H54 (cell line): ENCODE measurements at places on chromosomes 1 and 21.

GRCh38 chr1:5742801-5743200 lies 249.4 kb downstream of the NPHP4 start:
- no peak for DNase-seq

DNA sequence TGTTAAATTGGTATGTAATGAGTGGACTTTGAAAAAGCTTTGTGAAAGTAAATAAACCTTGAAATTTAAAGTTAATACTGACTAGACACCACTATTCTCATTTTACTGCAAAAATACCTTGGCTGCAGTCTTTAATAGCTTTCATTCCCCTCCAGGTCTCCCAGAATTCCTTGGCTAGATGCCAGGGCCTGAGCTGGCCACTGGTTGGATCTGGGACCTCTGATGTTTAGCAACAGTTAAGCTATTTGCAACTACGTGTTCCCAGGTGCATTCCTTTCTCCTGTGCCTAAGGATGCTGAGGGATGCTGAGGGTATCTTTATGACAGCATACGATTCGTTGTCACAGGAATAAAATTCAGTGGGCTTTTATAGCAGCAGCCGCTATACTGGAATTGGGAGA lies 938.7 kb downstream of the TTLL7 start:
- no peak for DNase-seq

GRCh38 chr1:67144696-67145095 lies 9.9 kb upstream of the C1orf141 start:
- no peak for DNase-seq

DNA sequence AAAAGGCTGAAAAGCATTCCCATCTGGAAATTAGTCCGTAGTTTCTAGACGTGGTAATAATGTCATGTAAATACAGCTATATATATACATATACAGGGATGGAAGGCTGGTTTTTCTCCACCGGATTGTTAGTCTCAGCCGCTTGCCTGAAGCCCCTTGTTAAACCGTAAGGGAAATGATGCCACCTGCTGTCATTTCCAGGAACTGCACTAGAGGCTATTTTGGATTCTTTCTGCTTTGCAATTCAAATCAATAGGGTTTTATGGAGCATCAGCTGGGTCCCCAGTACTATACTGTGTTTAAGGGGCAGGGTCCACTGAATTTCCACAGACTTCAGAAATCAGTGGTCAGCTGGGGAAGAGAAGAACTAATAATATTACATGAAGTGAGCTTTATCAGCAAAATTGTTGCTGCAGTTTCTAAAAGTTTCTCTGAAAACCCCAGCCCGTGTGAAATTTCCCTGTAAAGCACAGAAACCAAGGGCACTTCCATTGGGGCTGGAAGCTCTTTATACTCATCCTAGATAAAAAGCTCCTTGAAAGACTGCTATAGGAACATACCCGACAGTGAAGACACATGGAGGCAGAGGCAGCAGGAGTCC lies 33.8 kb upstream of the MPZL1 start:
- DNase-seq = peak; percentile 36

DNA sequence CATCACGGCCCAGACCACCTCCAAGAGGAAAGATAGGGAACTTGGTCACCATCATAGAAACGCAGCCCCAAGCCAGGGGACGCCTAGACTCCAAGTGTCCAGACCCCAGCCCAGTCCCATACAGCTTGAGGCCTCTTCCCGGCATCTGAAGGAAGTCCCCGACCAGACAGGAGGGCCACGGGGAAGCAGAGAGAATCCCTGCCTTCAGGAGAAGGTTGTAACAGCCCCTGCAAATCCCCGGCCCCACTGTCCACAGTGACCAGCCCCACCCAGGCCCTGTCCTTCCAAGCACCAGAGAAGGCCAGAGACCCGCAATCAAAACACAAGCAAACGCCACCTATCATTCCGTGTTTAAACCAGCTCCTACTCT lies 1.7 kb downstream of the SLC19A1 start:
- no peak for DNase-seq

DNA sequence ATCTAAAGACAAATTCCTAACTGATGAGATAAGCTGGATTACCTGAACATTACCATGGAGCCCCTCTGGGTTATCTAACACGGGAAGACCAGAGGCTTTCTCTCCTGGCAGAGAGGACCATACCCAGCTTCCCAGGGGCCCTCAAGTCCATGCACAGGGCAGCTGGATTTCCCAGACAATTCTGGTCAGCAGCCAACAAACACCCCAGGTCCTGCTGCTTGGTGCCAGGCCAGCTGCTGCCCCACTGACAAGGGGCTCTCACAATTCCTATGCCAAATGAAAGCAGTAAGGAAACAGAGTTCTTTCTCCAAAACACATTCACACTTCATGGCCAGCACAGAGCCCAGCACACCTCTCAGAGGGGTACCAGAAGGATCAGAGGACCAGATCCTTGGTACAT lies 114.2 kb downstream of the HLCS start:
- no peak for DNase-seq

DNA sequence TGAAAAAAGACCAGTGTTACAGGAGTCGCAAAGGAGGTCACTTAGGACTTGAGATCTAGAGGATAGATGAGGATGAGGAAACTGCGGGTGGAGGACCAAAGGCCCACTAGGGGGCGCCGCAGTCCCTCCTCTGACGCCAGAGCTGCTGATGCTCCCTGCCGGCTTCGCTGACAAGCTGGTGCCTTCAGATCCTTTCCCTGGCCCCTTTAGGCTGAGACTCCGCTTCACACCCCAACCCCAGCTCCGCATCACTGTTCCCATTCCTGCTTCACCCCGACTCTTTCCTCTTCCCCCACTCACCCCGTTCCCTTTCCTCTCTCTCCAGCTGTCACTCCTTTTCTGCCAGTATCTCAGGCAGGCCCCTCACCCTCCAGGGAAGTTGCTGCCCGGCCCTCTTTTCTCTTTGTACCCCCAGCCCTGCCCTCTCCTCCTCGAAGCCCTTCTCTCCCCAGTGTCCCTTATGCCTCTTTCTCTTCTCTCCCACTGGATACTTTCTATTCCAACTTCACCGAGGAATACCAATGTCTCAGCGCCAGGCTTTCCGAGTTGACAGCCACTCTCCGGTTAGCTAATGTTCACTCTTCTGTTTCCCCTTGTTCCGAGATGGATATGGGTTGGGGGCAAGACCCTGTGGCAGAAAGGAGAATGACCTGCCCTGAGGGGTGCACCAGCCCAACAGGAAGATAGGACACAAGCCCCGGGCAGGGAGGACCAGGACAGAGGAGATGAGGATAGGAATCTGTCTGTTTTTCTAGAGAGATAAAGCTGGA lies 4.5 kb downstream of the KCNJ9 start:
- peak; percentile 99 for DNase-seq
